ENCODE measurements at places on chromosomes 3 and 15. TPM values are rescaled to one million over a fixed set of nuclear protein-coding genes. Genes with fewer than 3 reads are reported as not detected.

The AHSG gene
- total RNA-seq, result not detected

The TRH gene
- 1.2 TPM for total RNA-seq

The SCN5A gene
- total RNA-seq, result 9.3 TPM

DNA sequence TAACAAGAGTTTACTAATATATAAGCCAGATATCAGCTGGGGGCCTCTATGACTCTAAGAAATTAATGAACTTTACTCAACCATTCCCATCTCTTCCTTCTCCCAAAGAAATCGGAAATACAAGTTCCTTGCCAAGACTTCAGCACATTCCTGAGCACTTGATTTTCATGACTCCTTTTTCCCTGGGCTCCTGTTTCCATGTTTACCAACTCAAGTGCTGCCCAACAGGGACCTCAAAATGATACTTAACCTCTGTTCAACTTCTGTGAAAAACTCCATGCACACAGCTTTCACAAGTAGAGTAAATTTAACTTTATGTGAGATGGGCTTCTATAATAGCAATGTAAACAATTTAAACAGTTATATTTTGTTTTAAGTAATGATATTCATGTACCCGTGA, 315.8 kb upstream of the CDIN1 start:
- no peak for DNase-seq

DNA sequence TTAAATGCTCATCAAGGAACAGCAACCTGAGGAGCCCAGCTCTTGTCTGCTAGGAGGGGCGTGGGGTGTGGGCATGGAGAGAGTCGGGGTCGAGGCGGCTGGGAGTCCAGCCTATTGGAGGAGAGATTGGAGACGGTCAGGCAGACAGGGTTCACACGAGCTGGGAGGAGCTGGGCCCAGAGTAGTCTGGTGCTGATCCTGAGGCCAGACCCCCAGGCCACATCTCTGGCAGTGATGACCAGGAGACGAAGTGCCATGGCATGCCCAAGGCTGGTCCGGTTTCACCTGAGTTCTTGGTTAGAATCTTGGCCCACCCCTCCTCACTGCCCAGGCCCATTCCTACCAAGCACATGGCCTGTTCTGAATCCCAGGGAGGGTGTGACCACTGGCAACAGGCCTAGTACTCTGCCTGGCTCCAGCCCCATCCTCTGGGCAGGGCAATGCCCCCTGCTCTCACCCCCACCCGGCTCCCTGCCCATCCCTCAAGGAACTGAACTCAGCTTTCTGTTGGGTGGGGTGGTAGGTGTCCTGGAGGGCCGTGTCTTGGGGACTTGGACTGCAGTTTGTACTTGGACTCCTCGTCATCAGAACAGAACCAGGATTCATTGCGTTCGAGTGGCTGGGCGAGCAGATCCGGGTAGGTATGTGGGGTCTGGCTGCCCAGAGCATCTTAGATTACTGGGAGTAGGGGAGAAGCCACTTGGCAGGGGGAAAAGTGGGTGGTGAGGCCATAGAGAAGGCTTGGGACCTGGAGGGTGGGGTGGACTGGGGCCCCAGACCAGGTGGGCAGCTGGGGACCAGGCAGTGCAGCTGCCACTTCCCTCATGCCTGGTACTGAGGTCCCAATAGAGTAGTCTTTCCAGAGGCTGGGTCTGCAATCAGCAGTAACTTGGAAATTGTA, 20.8 kb downstream of the SLC28A1 start:
- no peak for DNase-seq

- DNase-seq, result no peak
These were observed 50.0 kb downstream of the PRKAR2A start for GRCh38 chr3:48797626-48798025.

- DNase-seq, result no peak
These were observed 72.7 kb upstream of the PPIB start for GRCh38 chr15:64235552-64235951.

DNA sequence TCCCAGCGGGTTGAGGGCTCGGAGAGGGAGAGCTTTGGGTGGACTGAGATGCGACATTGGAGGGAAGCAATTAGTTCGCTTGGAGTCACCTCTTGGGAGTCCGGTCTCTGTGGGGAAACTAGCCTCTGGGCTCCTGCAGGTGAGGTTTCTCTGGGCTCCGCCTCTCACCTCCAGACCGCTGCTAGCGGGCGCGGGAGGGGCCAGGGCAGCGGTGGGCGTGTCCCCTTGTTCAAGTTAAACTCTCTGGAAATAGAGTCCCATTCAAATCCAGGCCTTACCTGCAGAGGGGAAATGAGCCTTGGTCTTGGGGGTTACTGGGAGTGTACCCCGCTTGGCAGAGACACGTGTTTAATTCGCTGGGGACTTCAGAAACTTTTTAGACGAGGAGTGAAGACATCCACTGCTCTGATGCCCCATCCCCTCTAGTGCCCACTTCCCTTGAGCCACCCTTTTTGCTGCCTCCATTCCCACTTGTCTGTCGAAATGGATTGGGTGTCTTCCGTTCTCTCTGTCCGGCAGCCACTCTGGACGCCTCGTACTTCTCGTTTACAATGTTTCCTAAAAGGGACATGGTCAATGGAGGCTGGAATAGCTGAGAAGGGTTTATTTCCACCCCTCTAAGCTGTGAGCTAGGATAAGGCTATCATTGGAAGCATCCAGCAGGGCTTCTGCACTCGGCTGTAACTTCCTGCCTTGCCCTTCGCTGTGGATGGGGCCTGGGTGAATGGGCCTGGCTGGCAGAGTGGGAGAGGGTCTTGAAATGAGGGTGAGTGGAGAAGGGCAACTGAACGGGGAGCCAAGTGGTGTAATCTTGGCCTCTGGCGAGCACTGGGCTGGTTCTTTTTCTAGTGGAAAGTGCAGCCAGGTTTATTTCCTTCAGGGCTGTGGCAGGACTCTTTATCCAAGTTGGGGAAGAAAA, 1.1 kb downstream of the MITF start:
- no peak for DNase-seq

GRCh38 chr15:94582368-94582767, 351.0 kb downstream of the MCTP2 start:
- no peak for DNase-seq

GRCh38 chr3:45497963-45498362, 96.6 kb upstream of the LIMD1 start:
- DNase-seq, result no peak

GRCh38 chr3:49602877-49603411, 48.7 kb downstream of the BSN start:
- no peak for DNase-seq

- no peak for DNase-seq
These were observed 374.7 kb upstream of the TPRG1 start for GRCh38 chr3:188797045-188797444.

- no peak for DNase-seq
These were observed 22.8 kb upstream of the TRIM59 start for GRCh38 chr3:160472344-160472743.

DNA sequence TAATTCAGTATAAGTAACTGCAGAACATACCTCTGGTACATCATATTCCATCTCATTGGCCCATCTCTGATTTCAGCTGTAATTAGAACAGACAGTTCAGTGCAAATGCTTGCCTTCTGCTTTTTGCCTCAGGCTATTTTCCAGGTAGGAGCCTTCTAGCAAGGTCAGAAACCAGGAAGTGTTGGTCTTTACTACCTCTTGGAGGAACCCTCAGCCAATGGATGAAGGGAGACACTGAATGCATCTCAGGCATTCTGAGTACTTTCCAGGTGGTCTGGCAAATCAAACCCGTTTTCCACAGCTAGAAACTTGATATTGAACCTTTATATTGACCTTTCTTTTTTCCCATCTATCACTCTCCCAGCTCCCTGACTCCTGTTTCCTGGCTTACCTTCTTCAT, 348.5 kb upstream of the SOX2 start:
- DNase-seq, result no peak

DNA sequence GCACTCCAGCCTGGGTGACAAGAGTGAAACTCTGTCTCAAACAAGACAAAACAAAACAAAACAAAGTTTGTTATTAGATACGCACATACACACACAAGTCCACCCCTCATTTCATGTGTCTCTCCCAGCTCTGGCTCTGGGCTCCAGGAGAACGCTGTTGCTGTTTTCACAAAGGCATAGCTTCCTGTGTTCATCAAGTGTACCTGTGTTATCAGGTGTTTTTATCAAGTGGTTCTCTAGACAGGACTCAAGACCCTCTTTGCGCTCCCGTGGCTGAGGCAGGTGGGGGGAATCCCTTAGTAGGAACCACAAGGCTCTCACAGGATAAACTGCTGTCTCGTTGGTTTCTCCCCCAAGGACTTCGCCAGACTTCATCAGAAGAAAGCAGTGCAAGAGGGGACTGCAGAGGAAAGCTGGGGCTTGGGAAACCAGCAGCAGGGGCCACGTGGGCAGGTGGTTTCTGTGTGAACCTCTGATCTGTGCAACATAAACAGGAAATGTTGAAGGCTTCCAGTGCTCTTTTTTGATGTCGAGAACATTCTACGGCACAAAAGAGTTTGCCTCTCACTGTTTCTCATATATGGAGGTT, 6.9 kb upstream of the PPP1R2 start:
- no peak for DNase-seq

DNA sequence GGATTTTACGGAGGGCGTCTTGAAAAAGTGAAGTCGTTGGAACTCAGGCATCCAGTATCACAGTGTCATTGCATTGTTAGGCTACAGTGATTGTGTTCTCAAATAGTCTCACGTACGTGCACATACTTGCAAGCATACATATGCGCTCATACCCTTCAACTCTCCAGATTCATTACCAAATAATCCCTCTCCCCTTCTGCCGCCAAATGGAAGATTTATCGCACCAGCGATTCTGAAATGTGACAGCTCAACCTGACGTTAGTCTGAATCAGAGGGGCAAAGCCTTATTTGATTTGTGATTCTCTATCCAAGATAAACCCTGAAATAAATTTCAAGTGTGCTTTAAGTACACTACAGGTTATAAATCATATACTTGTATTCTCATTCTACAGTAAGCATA, 119.4 kb downstream of the GADL1 start:
- no peak for DNase-seq

DNA sequence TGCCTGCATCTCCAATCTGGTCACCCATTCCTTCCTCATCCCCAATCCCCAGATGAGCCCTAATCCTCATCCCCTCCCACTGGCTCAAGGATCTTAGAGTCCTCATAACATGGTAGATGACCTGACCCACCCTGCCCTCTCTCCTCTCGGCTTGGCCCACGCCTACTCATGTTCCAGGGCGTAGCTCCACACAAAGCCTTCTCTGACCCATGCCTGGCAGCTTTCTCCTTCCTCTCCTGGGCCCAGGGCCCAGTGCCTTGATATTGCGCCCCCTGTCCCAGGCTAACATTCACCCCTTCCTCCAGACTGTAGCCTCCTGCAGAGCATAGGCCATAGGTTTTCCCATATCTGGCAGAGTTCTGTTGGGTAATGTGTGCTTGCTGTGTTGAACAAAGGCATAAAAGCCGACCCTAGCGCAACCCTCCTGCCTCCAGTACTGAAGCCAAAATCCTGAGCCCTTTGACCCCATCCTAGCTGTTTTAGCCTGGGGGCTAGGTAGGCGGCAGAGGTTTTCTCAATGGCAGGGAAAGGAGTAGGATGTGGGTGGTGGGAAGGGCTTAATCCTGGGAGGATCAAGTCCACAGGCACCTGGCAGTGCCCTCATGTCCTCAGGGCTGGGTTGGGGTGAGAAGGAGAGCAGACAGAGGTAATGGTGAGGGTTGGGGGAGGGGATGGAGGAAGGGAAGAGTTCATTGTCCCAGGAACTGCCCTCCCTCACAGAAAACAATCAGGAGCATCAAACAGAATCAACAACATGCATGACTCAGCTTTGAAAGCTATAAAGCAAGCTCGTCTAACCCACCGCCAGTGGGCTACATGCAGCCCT, 35.5 kb downstream of the MESD start:
- no peak for DNase-seq

GRCh38 chr15:81911022-81911971, 134.5 kb downstream of the MEX3B start:
- DNase-seq, result no peak

DNA sequence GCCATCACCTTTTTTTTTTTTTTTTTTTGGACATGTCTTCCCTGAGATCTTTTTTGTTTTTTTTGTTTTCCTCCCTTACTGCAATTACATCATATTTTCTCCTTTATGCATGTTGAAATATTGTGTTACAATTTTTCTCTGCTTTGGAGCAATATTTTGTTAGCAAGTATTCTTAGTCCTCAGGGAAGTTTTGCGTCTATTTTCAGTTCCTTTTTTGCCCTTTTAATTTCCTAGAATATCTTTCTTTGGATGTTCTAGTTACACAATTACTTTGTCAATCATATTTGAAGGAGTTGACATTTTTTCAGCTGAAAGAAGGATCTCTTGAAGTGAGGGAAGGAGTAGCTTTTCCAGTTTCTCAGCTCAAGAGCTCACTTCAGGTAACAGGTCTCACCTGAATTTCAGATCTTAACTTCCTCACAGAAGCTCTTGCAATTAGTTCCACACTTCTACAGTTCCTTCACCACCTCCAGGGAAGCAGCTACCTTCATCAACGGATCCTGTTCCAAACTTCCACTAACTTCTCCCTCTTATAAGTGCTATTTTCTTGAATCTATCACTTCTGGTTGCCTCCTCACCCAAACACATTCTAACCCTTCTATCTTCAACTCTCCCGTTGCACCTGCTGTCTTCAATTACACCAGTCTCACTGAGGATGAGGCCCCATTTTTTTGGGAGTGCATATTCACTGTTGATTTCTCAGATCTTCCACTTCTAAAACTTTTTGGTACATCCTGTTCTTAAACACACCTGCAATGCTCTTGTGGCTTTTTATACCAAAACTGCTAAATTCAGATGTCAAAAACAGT, 57.8 kb upstream of the CPOX start:
- no peak for DNase-seq

DNA sequence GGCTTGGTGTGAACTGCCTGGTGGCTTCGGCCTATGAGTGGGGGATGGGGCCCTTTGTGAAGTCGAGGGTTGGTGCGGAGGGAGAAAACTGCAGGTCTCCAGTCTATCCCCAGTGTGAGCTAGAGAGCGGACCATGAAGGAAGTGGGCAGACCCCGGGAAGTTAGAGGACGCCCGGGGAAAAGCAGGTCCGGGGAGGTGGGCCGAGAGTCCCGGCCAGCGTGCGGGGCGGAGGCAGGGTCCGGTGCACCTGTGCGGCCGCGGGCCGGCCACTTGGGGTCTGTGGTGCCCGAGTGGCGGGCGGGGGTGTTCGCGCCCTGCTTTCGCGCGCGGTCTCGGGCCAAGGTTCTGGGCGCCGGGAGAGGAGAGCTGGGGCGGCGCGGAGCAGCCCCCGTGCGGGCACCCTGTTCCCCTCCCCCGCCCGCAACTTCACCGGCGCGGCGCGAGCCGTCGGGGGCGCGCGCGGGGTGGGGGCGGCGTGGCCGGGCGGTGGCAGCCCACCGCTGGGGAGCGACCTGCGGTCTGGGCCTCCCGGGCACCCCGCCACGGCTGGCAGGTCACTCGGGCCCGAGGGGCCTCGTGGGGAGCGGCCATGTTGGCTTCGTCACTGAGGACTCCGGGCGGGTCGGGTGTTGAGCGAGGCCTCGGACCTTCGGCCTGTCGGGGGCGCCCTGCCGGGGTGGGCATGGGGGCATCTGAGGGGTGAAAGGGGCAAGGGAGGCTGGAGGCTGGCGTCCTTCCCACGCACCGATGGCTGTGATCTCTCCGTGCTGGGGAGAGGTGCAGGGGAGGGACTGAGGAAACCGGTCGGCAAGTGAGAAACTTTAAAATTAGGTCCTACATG, 4.8 kb downstream of the UBE2E1 start:
- no peak for DNase-seq

Measured in vagina (tissue), 2 donors.